ENCODE measurements at places on chromosomes 13 and 19.

DNA sequence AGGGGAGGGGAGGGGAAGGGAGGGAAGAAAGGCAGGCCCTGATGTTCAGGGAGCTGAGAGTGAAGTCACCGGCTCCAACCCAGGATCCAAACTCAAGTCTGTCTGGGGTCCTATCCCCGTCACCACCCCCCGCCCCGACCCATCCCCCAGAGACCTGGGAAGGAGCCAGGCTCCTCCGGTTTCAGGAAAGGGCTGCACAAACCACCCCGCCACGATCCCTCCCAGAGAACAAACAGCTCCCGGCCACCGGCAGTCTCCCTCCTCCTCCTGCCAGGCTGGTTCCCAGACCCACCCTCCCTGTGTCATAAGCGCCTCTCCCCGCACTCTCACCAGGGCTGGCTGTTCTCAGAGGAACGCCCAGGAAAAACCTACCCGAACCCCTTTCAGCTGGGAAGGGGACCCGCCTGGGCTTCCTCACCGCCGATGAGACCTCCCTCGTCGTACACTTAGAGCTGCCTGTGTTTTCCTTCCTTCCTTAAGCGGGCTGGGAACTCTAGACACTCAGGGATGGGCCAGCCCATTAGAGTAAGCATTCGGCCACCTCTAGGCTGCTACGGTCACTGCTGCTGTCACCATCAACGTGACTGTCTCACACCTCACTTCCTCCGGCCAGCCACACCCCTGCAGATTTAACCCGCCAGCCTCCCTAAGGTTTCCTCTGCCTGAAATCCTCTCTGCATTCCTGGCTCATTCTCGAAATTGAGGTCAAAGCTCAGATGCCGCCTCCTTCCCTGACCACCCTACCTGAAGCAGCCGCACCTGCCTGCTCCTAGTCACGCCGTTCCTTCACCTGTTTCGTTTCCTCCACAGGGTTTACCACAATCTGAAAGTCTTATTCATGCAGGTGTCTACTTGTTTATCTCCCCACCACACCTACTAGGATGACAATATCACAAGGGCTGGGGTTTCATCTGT lies 6.3 kb upstream of the RDH13 start:
- peak; percentile 30 for DNase-seq

GRCh38 chr13:23320926-23321534 lies 112.5 kb downstream of the SACS start:
- no peak for DNase-seq

GRCh38 chr13:21709697-21710096 lies 38.8 kb downstream of the FGF9 start:
- no peak for DNase-seq

DNA sequence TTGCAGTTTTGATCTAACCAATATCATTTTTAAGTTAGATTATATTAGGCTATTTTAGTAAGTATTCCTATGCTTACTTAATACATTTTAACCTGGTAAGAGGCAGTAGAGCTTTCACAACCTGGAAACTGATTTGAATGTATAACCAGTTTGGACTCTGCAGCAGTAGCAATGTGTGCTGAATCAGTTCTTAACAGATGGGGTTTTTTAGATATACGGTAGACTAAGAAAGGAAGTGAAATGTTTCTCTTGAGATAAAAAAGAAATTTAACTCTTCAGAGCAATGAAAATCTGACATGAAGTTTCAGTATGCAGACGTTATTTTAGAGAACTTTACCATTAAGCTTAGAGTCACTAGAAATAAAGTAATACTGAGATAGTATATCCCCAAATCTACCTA lies 2.7 kb downstream of the NBEA start:
- no peak for DNase-seq

GRCh38 chr19:33804021-33804799 lies 7.5 kb downstream of the KCTD15 start:
- no peak for DNase-seq
